Spinal cord (tissue), 10 donors: ENCODE measurements at places on chromosomes 1 and 21.

DNA sequence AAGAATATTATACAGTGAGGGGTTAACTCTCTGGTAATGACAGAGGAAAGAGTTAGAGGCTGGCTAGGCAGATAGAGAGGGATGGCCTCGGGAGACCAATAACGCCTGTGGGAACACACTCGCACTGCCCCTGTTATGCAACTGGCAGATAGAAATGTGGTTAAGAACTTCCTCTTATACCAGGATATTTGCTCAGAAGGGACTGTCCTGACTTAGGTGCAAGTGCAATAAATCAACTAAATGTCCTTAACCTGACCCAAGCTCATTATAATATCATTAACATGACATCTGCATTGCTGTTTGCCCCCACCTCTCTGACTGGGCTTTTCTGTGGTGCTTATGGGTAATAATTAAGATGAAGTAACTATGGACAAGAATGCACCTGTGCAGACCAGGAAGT lies 1518.0 kb downstream of the NCAM2 start:
- no peak for DNase-seq

GRCh38 chr21:39386194-39386593 lies 37.3 kb upstream of the HMGN1 start:
- no peak for DNase-seq

- DNase-seq, result no peak
Measured at GRCh38 chr1:242197907-242198820, 199.3 kb upstream of the MAP1LC3C start.

- DNase-seq, result no peak
Measured at GRCh38 chr1:86339014-86339812, 56.9 kb downstream of the ODF2L start.

- DNase-seq, result no peak
Measured at GRCh38 chr1:31488528-31488927, 75.5 kb downstream of the SERINC2 start.
